ENCODE measurements at places on chromosomes 3 and 15.

DNA sequence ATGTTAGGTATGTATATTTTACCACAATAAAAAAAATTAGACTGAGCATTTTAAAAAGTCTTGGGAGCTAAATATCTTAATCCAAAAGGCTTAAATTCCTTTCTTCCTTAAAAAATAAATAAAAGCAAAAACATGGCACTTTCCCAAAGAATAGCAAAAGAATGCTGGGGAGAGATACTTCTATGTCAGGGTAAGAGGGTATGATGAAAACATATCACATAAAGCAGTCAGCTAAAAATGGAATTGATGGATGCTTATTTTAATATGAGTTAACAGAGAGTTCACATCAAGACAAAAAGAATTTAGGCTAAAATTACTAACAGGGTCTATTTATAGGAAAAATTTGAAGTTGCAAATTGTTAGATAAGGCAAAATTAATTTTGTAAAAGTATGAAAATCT is 141.0 kb downstream of the MYLK start:
- no peak for DNase-seq

- no peak for DNase-seq
Measured at GRCh38 chr3:112382543-112383160, 49.7 kb downstream of the CD200 start.

DNA sequence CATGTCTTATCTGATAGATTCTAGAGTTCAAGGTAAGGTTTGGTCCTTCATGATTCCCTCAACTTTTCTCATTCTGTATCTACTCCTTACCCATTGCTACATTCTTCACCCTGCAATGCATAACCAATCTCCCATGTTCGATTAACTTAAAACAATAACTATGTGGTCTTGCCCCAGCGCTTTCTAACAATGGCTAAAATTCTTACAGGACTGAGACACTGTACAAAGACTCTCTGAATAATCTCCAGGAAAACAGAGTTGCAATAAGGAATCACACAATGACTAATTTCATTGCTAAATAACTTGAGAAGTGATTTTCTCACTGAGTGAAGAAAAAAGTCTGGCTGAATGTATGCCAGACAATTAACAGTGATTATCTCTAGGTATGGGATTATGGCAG is 69.6 kb upstream of the FAM174B start:
- DNase-seq: no peak

DNA sequence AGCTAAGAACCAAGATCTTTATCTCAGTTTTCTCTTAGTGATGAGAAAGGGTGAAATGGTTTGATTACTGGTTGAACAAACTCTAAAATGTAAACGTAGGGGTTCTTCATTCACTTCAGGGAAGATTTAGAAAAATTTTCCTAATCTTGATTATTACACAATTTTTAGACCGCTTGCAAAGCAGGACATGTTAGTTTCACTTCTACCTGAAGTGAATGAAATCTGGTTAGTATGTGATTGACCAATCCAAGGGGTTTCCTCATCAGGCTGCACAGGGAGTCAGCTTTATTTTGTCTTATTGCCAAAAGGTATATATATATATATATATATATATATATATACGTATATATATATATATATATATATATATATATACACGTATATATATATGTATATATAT is 740.4 kb downstream of the TUSC7 start:
- no peak for DNase-seq

GRCh38 chr15:59332009-59332408 is 40.7 kb downstream of the MYO1E start:
- DNase-seq: no peak

GRCh38 chr15:33358306-33358705 is 47.5 kb downstream of the RYR3 start:
- DNase-seq: no peak

GRCh38 chr3:121752772-121753171 is 3.2 kb upstream of the GOLGB1 start:
- no peak for DNase-seq

- DNase-seq: no peak
Measured at GRCh38 chr15:98077186-98077585, 116.7 kb downstream of the ARRDC4 start.

GRCh38 chr3:78430741-78431140 is 1337.1 kb downstream of the ROBO1 start:
- DNase-seq: no peak

- no peak for DNase-seq
Measured at GRCh38 chr15:39613271-39613670, 32.4 kb downstream of the THBS1 start.

GRCh38 chr3:124300416-124300815 is 308.5 kb upstream of the ROPN1 start:
- no peak for DNase-seq

- DNase-seq: peak; percentile 56
Measured at GRCh38 chr3:157793745-157794144, 290.5 kb upstream of the VEPH1 start.

GRCh38 chr3:196096382-196096953 is 14.6 kb upstream of the TFRC start:
- DNase-seq: no peak

DNA sequence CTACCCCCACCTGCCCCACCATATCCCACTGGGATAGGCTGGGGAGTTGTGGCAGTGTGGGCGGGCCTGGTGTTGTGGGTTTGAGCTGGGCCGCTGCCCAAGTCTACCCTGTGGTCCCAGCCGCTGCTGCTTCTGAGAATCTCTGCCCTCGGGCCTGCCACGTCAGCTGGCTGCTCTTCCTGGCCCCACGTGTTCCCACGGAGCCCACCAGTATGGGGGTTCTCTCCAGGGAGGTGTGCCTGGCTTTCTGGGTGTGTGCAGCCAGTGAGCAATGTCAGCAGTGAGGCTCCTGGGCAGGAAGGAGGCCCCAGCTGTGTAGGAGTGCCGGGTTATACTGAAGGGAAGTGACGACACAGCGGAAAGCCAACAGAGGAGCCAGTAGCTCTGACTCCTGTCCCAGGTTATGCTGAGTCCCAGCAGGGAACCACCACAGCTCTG is 10.5 kb downstream of the GNAI2 start:
- DNase-seq: no peak

- peak; percentile 22 for DNase-seq
Measured at GRCh38 chr3:27746838-27747237, 24.7 kb upstream of the EOMES start.

DNA sequence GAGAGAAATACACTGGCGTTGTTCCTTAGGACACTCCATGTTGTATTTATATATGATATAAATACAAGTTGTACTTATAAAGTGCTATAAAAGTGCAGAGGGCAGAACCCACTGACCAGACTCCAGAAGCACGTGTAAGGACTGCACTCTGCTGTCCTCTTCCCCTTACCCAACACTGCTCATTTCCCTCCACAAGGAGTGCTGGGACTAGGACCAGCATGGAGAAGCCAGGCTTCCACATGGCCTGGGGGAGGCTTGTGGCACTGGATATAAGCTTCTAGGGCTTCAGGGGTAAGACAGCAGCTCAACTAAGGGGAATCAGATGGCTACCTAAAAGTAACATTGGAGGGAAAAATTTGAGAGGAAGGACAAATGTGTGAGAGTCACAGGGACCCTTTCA is 556.9 kb downstream of the IGSF11 start:
- DNase-seq: no peak

GRCh38 chr15:34773013-34773412 is 18.2 kb upstream of the GJD2 start:
- DNase-seq: no peak

DNA sequence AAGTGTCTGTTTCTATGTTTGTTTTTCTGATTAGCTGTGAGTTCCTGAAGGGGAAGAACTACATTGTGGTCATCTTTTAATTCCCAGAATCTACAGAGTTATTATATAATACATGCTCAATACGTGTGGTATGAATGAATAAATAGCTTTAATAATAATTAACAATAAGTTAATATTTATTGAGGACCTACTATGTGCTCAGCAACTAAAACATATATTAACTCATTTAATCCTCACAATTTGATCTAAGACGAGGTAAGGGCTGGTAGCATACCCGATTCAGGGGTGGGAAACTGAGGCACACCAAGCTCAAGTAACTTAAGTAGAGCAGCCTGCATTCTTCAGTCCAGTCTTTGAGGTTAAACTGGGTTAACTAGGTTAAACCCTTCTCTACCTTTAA is 553.8 kb downstream of the FOXP1 start:
- no peak for DNase-seq

GRCh38 chr15:63069616-63070090 is 27.1 kb downstream of the TPM1 start:
- DNase-seq: no peak

GRCh38 chr3:10349801-10350200 is 28.9 kb upstream of the SEC13 start:
- DNase-seq: no peak
